RCC 7860 (cell line): ENCODE measurements at places on chromosomes 2 and 18.

- DNase-seq: no peak
These were observed 474.2 kb downstream of the PIK3C3 start for GRCh38 chr18:42429196-42429595.

DNA sequence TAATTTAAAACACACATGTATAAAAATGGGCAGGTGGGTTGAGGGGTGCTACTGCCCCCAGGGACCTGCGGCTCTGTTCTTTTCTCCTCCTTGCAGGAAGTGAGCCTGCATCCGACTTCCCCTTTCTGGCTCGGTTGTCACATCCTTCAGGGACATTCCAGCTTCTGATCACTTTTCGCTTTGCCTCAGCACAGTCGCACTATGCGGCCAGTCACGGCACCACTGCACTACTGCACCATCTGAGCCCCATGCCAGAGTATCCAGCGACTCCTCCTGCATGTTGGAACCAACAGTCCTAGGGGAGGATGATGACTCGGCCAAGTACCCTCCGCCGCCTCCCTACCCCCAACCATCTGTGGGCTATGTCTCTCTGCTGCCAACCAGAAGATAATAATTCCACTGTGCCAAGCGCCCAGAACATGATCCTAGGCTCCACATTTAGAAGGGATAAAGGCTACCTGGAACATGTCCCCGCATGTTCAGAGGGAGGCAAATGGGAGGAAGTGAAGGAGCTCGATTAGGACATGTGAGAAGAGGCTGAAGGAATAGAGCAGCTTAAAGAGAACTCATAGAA is 17.6 kb downstream of the CDC42EP3 start:
- peak; percentile 43 for DNase-seq

DNA sequence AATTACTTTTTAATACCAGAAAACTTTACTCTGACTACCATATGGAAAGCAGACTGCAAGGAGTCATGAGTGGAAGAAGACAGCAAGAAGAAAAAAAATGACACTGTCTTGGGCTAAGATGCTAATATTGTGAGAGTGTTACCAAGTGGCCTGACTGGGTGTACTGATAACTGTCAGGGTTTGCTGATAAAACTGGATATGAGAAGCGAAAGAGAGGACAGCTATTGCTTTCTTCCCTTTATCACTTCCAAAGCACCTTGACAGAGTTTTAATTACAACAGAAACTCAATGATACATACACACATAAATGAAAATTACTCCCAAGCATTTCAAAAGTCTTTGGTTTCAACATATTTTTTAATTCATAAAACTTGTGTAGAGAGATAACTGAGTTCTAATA is 368.5 kb downstream of the ZEB2 start:
- no peak for DNase-seq

DNA sequence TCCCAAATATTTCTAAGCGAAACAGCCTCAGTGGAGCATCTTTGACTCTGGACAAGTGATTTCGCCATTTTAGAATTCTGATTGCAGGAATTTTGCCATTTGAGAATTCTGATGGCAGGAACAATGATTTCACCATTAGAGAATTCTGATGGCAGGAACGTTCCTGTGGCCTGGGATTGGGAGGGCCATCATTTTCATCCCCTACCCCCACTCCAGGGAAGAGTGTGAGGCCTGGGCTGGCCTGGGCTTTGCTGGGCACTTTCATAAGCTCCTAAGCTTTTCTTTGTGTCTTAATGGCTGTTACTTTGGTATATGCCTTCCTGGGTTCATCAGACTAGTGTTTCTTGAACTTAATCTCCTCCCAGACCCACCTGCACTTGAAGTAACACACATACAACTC is 129.3 kb upstream of the EPAS1 start:
- no peak for DNase-seq

GRCh38 chr2:225526760-225527390 is 127.4 kb downstream of the NYAP2 start:
- no peak for DNase-seq

DNA sequence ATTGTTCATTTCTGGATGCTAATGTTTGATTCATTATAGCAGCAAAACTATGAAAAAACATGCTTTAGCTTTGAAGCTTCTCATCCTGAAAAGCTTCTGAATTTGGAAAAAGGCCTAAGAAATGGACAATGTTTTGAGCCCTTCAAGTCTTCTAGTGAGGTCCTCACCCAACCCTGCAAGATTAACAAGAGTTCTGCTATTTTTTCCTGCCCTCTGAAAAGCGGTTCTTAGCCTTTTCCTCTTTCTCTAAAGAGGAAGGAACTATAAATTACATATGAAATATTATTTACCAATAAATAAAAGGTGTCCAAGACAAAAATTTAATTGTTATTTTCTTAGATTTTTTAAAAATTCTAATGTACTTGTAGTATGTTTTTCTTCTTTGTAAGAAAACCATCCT is 19.9 kb upstream of the CDH19 start:
- DNase-seq: no peak

DNA sequence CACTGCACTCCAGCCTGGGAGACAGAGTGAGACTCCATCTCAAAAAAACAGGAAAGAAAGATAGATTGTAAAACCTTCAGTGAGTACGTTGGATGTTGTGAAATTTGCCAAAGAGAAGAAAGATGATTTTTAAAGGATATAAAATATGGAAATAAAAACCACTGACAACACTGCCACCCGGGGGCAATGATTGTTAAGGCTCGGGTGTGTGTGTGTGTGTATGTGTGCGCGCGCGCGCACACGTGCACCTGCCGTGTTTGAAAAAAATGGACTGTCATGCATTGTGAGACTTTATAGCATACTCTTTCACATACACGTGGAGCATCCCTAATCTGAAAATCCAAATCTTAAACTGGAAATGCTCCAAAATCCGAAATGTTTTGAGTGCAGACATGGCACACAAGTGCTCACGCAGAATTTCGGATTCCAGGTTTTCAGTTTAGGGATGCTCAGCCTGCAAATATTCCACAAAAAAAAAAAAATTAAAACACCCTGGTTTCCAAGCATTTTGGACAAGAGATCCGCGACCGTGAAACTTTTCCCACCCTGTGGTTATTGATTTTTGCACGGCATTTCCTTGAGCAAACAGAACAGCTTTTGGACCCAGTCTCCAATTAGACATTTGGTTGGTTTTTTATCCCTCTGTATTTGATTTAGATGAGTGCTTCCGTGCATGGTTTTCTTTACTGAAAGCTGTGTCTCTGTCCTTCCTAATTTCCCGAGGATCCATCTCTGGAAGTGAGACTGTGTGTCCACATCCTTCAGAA is 269.2 kb downstream of the AGAP1 start:
- no peak for DNase-seq

GRCh38 chr2:27398962-27399361 is 10.4 kb downstream of the PPM1G start:
- DNase-seq: no peak

GRCh38 chr2:32941944-32942690 is 4.6 kb upstream of the LTBP1 start:
- DNase-seq: no peak

DNA sequence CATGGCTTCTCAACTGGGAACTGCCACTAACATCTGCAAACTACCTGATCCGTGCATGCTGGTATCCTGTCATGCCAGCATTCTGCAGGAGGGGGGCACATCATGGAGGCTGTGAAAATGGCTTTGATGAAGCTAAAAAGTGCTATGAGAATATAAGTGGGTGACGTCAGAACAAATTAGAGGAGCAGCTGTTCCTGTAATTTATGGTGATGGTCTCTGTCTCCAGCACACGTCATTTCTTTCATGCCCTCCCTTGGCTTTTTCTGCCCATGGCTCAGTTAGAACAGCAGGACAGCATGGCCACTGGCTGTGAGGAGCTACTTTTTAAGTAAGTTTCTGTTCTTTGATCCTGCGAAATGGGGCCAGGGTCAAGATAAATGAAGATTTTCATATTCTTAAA is 466.3 kb downstream of the THSD7B start:
- DNase-seq: no peak

DNA sequence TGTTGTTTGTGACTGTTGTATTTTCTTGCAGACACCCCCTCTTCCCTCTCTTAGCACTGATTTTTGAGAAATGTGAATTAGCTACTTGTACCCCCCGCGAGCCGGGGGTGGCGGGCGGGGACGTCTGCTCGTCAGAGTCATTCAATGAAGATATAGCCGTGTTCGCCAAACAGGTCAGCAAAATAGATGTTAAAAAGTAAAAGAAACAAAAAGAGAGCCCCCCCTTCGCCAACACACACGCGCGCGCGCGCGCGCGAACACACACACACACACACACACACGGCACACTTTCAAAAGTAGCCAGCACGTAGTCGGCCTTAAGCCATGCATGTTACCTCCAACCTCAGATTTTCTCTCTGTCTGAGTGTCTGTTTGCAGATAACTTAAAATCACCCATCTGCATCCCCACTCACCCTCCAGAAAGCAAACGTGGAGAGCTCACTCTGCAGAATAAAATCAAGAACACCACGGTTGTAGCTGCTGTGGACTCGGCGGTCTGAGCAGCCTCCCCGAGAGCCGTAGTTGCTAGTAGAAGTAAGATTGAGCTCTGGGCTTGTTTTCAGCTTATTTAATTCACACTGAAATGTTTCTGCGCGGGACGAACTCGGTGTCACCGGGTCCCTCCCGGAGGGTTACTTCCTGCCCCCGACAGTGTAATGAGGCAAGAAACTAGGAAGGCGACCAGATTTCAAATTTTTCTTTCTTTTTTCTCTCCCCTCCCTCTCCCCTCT is 5.1 kb downstream of the MEIS1 start:
- DNase-seq: no peak

DNA sequence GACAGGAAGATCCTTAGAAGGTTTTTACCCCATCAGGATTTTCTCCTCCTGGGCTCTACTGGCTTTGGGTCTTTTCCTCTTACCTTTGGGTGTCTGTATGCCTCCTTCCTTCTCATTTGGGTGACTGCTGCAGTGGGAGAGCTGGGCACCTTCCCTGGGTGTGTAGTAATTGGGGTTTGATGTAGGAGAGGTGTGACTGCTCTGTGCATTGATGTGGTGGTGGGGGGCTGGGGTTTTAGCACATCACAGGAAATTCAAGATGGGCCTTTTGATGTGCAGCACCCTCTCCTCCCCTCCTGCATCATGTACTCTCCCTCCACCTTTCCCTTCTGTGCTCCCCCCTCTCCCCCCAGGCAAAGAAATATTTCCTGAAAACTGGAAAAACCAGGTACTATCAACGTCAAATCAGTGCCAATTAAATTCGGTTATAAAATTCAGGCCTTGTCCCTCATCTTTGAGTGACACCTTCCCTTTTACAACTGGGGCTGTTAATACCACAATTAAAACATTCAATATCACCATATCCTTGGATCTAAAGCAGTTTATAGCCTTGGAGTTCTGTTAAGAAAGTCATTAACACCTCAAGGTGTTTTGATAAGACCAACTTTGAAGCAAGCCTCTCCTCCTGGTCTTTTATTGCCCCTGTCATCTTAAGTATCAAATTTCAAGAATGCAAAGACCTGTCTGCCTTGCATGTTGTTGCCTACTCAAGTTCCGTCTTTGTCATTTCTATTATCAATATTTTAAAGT is 23.3 kb downstream of the EDAR start:
- DNase-seq: no peak

GRCh38 chr2:158239271-158239670 is 137.6 kb downstream of the UPP2 start:
- no peak for DNase-seq

DNA sequence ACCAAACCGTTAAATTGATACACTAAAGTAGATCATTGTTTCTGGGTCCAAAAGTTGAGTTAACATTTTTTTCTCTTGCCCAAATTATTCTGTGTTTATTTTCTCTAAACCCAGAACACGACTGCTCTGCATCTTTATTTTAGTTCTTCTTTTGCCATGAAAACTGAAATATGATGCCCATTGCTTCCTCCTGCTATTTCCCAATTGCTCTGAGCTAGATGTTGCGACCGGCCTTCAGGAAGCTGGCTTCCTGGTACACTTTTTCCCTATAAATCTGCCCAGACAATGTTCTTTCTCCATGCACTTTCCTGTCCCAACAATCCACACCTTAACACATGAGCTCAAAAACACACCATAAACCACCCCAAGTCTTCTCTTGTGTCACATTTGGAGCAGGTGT is 501.4 kb downstream of the FBXO15 start:
- DNase-seq: no peak

GRCh38 chr2:186058614-186059013 is 320.0 kb downstream of the FSIP2 start:
- DNase-seq: no peak

- DNase-seq: no peak
These were observed 815.1 kb upstream of the RAB6C start for GRCh38 chr2:129164220-129164949.

DNA sequence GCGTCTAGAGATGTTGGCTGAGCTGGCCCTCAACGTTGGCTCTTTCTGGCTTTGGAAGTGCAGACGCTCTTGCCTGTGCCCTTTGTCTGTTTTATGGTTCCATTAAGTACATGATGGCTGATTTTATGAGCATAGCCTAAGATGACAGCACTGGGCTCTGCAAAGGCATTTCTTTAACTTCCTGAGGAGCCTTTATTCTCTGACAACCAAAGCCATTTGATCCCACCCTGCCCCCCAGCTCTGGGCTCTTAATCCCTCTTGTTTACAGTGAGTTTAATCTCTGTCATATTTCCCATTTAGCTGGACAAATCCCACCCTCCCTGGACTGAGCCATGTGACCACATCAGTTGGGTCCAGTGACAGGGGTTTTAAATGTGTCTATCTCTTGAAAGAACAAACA is 195.9 kb downstream of the ACKR3 start:
- no peak for DNase-seq

DNA sequence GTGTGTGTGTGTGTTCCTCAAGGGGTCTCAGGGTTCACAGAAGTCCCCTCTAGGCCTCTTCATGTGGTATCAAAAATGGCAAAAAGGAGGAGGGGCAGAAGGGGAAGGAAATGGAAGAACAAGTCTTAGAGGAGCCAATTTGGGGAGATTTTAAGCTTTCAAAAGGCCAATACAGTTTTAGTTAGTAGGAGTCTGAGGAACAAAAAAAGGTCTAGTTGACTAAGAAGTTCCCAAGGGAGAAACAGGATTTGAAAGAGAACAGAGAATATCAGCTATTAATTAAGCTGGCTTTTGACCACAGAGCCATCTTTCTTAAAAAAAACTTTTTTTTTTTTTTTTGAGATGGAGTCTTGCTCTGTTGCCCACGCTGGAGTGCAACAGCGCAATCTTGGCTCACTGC is 7.1 kb downstream of the RNF125 start:
- no peak for DNase-seq

- no peak for DNase-seq
These were observed 708 bp upstream of the RIF1 start for GRCh38 chr2:151408788-151409600.

DNA sequence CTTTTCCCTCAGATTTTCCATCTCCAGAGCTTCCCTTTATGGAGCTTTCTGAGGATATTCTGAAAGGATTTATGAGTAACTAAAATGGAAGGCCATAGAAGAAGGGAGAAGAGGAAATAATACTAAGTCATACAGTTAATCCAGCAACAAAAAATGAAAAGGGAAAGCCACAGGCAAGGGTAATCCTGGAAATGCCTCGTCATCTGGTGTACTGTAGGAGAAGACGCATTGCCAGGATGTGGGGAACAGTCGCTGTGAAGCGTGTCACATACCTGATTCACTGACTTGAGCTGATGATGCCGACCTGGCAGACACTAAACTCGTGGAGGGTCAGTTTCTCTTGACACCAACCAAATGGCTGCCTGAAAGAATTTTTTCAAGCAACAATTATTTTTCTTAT is 34.7 kb upstream of the ALPP start:
- DNase-seq: peak; percentile 54
